ENCODE measurements at places on chromosomes 6 and 20.

GRCh38 chr6:100130630-100131029 is 136.6 kb upstream of the MCHR2 start:
- no peak for DNase-seq

DNA sequence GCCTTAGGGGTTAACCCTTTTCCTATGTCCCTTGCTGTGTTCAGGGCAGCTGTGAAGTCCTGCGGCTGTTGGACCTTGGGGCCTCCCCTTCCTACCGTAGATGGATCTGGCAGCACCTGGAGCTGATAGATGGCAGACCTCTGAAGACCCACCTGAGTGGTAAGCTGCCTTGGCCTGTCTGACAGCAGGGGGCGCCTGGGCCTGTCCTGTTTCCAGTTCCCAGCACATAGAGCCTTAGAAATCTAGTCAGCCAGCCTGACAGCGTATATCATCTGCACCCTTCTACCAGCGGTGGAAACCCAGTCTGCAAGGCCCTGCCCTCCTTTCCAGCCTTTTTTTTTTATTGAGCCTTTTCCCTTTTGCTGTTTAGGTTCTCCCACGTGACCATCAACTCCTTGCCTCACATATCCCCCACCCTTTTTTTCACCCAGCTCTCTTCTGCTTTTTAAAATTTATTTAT is 26.6 kb downstream of the CNBD2 start:
- DNase-seq: peak; percentile 56

GRCh38 chr6:69343851-69344250 is 453.0 kb downstream of the LMBRD1 start:
- no peak for DNase-seq

- no peak for DNase-seq
Observed at GRCh38 chr6:36019167-36019566, 5.3 kb downstream of the SLC26A8 start.
